NCI-H1930 (cell line): ENCODE measurements at places on chromosomes 5 and 9.

GRCh38 chr5:104942735-104943134 lies 1380.1 kb upstream of the NUDT12 start:
- no peak for DNase-seq

DNA sequence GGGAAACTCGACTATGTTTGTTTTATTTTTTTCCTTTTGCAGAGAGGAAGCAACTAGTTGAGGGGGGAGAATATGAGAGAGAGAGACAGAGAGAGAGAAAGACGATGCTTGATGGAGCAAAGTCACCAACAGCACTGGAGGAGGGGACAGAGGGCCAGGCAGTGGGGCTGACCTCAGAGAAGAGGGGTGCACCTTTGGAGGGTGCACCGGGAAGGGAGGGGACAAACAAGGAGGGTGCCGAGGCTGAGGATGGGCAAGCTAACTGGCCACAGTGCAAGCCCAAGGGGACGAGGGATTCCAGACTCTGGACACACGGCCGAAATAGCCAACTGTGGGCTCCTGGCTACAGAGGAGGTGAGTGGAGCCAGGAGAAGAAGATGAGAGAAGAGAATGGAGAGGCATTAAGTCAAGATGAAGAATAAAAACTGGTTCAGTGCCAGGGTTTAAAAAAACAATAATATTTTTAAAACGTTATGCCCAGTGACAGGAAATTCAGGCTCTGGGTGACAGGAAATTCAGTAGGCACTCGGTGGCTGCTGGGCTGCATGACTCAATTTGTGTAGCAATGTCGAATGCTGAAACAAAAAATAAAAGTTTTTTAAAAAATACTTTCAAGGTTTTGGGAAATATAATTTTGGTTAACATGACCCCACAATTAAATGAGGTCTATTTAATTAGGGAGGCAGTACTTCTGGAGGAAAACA lies 13.3 kb upstream of the GLRX start:
- DNase-seq = no peak

DNA sequence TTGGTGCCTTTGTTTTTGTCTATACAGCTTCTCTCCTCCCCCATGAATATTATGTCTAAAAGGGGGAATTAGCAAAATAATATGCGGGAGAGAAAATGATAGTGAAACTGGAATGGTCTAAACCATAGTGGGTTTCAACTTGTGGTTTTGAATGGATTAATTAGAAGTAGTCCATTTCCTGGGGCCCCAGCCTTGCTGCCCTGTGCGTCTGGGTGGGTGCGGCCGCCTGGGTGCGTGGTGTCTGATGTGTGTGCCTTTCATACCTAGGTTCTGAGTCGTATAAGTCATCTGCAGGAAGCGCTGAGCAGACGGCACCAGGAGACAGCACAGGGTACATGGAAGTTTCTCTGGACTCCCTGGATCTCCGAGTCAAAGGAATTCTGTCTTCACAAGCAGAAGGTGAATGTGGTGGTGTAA lies 120.0 kb upstream of the CACNA1B start:
- no peak for DNase-seq

DNA sequence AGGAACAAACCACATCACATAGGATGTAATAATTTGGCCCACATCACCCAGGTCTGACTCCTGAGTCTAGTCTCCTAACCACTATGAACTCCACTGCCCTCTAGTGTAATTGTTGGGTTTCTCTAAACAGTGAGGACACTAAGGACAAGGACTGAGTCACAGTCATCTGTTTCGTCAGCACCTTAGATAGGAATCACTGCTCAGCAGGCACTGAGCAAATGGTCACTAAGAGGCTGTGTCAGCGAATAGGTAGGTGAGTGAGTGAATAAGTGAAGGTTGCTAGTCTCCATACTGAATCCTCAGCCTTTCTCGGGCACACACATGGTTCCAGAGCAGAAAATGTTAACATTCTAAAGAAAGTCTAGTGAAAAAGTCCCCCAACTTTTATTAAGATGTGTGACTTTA lies 278.6 kb downstream of the SPOCK1 start:
- no peak for DNase-seq
